Fibroblast of lung (primary cell): ENCODE measurements at places on chromosomes 7 and 10. TPM values are rescaled to one million over a fixed set of nuclear protein-coding genes. Genes with fewer than 3 reads are reported as not detected.
A peak's percentile ranks its signal among the peaks of the same experiment; 100 is the strongest.

DNA sequence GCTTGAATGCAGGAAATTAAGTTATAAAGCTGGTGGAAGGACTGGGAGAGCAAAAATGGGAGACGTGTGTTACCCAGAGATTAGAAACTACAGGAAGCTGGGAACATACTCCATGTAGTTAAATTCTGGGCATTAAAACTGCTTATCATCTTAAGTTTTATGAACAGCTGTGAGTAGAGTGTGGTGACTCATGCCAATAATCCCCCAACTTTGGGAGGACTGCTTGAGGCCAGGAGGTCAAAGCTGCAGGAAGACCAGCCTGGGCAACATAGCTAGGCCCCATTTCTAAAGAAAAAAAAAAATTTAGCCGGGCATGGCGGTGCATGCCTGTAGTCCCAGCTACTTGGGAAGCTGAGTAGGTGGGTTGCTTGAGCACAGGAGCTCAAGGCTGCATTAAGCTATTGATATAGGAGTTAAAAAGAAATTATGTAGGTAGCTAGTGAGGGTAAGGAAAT, 56.2 kb upstream of the SEPHS1 start:
- no peak for DNase-seq

The NSMCE4A gene
- 13.2 and 14.4 TPM in 2 replicates for total RNA-seq

DNA sequence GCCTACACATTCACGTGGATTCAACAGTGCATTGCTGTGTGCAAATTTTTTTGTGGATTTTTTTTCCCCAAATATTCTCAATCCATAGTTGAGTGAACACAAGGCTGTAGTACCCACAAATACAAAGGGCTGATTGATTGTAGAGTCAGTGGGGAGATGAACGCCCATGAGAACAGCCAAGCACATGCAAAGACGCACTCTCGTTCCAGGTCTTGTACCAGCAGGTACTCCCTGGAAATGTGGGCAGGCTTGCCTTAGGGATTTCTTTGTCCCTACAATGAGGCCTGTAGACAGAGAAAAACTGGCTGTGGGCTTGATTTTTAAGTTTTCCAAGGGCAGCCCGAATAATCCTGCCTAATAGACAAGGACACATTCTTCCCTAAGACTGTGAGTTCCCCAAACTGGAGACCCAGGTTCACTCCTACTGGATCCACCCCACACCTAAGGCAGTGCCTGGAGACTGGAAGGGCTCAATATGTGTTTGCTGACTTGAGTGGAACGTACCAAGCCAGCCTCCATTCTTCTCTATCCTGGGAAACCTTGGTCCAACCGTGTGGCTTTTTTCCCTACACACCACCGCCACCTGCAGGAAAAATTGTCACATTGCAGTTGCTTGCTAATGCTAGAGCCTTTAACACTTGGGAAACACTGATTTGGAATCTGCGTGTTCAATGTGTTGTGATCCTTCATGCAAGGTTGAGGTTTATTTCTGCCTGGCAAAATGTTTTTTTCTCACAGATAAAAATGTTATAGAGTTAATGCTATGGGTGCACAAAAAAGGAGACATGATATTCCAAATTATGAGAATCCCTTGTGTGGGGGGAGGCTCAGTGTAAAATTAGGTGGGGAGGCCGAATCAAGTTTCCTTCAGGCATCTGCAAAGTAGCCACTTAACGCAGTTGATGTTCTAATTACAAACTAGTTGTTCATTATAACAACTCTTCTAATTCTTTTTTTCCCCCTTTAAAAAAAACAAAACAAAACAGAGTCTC, 49.3 kb downstream of the PPP1R17 start:
- peak; percentile 54 for DNase-seq

GRCh38 chr7:23654508-23654907, 25.5 kb upstream of the FAM221A start:
- no peak for DNase-seq

The AKR1C4 gene
- total RNA-seq: not detected in 2 replicates
